ENCODE measurements at places on chromosomes 2 and 18.

DNA sequence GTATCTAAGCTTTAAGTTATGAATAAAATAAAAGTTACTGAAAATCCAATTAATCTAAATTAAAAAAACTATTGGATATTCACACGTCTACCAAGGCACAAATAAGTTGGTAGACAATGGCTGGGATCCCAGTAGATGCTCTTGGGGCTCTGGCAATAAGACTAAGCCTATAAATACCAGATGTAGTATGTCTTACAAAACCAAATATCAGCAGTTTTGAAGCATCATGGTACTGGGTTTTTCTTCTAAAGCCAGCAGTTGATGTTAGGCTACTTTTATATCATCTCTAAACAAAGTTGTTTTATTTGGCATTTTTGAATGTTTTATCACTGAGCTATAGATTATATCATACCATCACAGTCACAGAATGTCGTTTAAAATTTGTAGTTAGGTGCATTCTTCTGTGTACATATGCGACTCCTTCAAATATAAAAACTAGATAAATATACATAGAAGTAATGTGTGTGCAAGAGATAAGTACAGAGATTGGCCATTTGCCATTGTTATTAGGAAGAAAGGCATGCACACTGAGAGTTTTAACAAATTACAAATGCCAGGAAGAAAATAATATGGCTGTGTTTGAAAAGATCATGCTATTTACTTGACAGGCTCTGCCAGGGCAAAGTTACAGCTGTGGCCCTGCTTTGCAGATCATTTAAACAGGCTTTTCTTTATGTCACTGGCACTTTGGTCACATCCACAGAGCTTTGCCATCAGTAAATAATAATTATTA lies 21.6 kb upstream of the TMEM17 start:
- DNase-seq: no peak

DNA sequence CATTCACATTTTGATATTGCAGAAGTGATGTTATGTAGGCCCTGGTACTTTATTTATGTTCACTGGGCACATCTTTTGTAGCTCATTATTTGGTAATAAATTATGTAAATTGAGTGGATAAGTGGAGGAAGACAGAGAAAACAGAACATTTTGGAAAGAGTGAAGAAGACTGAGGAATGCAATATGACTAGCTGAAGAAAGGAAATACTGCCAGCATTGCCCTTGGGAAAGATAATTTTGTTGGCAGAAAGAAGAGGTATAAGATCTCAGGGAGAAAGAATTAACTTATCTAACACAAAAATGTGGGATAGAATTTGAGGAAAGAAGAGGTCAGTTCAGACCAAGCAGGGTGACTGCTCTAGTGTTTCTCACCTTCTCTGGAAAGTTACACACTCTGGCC lies 118.8 kb downstream of the TTC27 start:
- no peak for DNase-seq

- no peak for DNase-seq
These were observed 449.3 kb upstream of the SPHKAP start for GRCh38 chr2:228630786-228631185.

- DNase-seq: no peak
These were observed 16.7 kb upstream of the LAPTM4A start for GRCh38 chr2:20067992-20068584.

- DNase-seq: no peak
These were observed 60.3 kb downstream of the SH3BP4 start for GRCh38 chr2:235011929-235012631.

DNA sequence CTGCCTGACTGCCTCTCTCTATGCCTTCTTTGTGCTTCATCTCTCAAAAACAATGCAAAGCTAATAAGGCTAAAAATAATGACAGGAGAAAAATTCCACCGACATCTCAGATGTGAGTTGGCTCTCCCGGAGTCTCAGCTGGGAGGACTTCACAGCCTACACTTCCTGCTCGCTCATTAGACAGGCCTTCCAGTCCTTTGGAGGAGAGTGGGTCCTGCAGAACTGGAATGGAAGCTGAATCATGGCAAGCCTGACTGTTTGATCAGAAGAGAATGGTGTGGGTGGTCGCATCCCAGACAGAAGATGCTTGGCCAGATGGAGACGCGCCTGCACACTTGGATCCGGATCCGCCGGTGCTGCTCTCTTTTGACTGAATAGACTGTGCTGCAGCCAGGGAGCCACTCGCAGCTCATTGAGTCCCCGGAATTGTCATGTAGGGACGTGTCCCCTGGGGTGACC lies 49.7 kb downstream of the TRIB2 start:
- DNase-seq: no peak

- DNase-seq: no peak
These were observed 89.9 kb upstream of the UBXN4 start for GRCh38 chr2:135651717-135652116.

GRCh38 chr18:58860747-58861231 lies 3.9 kb upstream of the ZNF532 start:
- DNase-seq: peak; percentile 52

DNA sequence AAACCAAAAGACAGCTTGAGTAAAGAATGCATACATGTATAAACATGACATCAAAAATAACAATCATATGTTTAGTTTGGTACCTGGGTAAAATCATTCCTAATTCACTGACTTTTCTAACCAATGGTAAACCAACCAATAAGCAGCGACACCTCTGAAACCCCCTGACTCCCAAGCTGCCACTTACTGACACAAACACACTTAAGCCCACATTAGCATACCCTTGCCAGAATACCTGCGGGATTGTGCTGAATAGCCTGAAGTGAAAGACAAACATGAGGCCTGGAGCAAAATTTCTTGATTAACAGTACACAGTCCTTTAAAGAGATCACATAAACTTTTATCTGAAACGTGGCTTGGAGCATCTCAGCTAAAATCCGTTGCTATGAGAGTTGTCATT lies 902.9 kb downstream of the TMEM182 start:
- no peak for DNase-seq

DNA sequence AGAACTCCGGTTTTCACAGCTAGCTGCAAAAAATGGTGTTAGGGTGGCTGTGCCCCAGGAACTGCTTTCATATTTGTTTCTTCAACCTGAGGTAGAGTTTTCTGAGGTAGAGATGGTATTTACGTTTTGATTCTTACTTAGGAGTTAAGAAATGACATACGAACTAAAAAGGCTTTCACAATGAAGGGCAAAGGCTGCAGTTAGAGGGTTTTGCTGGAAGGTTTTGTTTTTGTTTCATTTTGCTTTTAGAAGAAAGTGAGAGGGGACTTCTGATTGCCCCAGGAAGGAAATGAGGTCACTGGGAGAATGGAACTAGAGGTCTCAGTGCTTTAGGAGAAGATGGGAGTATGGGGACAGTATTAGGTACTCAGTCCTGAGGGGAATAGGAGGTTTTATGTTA lies 15.5 kb downstream of the CDCA7 start:
- no peak for DNase-seq

GRCh38 chr2:238378230-238379095 lies 48.3 kb upstream of the ASB1 start:
- no peak for DNase-seq

GRCh38 chr18:44626807-44627206 lies 53.9 kb upstream of the SETBP1 start:
- no peak for DNase-seq

- DNase-seq: peak; percentile 50
These were observed 46.0 kb downstream of the LRRFIP1 start for GRCh38 chr2:237673130-237674001.

GRCh38 chr2:217282531-217282930 lies 422.7 kb upstream of the TNP1 start:
- DNase-seq: no peak

DNA sequence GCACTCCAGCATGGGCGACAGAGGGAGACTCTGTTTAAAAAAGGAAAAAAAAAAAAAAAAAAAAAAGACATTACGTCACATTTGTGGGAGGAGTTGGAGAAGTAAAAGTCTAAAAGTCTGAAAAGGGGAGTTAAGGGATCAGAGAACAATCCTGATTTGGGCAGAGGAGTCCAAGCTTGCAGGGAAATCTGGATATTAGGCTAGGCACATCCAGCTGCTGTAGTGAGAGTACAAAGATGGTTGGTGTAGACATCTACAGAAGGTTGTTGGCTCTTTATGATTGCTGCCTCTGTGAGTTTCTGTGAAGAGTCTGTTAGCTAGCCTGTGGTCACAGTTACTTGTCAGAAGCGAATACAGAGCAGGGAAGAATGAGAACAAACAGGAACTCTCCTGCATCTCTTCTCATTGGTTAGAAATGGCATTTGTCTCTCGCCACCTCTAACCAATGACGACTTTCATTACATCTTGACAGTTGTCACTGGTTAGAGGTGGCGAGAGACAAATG lies 3.3 kb upstream of the OSBPL6 start:
- DNase-seq: no peak

GRCh38 chr2:219947575-219947974 lies 320.1 kb downstream of the SLC4A3 start:
- no peak for DNase-seq

- no peak for DNase-seq
These were observed 12.0 kb downstream of the STK17B start for GRCh38 chr2:196159221-196159892.
